ENCODE measurements at places on chromosomes 1 and 21. TPM values are rescaled to one million over a fixed set of nuclear protein-coding genes. Genes with fewer than 3 reads are reported as not detected.

The ACTL8 gene
- total RNA-seq, result not detected

The MTX1 gene
- total RNA-seq, result 46.3 TPM

The CERS2 gene
- total RNA-seq, result 150 TPM

The AXDND1 gene
- total RNA-seq, result 1.4 TPM

The CRYAA gene
- not detected for total RNA-seq

The C1orf87 gene
- total RNA-seq, result not detected

The PGBD5 gene
- total RNA-seq, result not detected

The ARHGEF11 gene
- total RNA-seq, result 16.6 TPM

The GPR3 gene
- total RNA-seq, result 0.47 TPM

The CD247 gene
- 251 TPM for total RNA-seq

The LRRC39 gene
- 0.52 TPM for total RNA-seq

The HEYL gene
- not detected for total RNA-seq

Measured in activated CD8-positive, alpha-beta T cell treated with anti-CD3 and anti-CD28 coated beads, Interleukin-2, amount 10 ng/mL, durations not matched to agents 7 days and 5 days (primary cell).